ENCODE measurements at places on chromosomes 5 and 9. TPM values are rescaled to one million over a fixed set of nuclear protein-coding genes. Genes with fewer than 3 reads are reported as not detected.

GRCh38 chr9:127341152-127341551 is 55.8 kb upstream of the SLC2A8 start:
- DNase-seq: no peak

The SH2D3C gene
- not detected for polyA plus RNA-seq

GRCh38 chr9:1995084-1995483 is 20.1 kb upstream of the SMARCA2 start:
- DNase-seq: no peak

- no peak for DNase-seq
These were observed 28.8 kb downstream of the ALG2 start for GRCh38 chr9:99192786-99193465.

DNA sequence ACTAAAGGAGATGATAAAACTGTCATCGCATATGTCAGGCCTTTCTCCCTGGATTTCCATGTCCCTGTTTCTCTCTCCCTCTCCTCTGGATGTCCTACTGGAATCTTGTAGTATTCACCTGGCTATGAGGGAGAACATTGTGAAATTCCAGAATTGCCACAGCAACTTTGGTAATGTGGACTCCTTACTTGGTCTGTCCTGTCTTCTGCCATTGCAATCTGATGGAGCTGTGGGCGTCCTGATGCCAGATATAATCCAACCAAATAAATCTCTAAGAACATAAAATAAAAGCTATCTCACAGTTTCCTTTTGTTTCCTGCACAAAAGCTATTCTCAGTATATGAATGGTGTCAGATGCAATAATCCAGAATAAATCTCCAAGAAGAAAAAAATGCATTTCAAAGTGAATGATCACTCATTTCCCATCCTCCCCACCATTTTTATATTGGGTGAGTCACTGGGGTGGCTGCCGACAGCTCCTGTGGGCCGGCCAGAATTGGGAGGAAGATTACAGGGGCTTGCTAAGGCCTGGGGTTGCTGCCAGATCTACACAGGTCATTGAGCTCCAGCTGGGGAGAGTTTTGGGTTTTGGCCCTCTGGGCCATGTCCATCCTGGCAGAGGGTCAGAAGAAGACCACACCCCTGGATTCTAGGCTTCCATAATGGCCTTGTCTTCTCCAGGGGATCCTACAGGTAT is 160.7 kb upstream of the PITX1 start:
- no peak for DNase-seq

The SOWAHA gene
- polyA plus RNA-seq: 0.05 TPM

The C6 gene
- polyA plus RNA-seq: 0.22 TPM

The DBH gene
- polyA plus RNA-seq: not detected

DNA sequence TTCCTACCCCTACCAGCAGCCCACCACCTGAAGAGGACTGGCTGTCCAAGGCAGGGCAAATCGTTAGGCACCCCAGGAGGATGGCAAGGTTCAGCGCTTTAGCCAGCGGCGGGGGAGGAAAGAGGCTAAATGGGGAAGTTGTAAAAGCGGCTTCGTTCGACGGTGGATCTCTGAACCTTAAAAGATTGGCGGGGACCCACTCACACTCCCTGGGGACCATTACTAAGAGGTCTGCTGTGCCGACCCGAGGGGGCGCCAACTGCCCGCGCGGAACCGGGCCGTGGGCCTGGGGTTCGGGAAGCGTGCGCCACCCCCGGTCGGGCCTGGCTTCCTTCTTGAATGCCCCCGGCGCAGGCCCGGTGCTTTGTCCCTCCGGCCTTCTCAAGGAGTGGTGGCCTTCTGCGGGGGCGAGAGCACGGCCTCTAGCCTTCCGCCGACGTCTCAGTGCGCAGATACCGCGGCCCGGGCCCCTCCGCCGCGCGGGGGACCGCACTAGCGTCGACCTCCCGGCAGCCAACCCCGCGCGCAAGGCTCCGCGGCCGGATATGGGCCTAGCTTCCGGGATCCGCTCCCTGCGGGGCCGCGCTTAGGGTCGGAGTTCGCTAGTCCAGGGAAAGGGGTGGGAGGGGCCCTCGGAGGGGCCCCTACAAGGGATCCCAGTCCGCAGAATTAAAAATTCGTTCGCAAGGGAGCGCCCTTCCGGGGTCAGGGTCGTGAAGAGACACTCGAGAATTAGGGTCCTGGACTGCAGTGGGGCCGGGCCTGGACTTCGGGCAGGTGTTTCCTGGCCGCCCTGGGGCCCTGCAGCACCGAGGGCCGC is 10.5 kb downstream of the NR2F1-AS1 start:
- no peak for DNase-seq

GRCh38 chr5:175508896-175509295 is 30.5 kb downstream of the SFXN1 start:
- no peak for DNase-seq

The NTRK2 gene
- polyA plus RNA-seq: not detected

DNA sequence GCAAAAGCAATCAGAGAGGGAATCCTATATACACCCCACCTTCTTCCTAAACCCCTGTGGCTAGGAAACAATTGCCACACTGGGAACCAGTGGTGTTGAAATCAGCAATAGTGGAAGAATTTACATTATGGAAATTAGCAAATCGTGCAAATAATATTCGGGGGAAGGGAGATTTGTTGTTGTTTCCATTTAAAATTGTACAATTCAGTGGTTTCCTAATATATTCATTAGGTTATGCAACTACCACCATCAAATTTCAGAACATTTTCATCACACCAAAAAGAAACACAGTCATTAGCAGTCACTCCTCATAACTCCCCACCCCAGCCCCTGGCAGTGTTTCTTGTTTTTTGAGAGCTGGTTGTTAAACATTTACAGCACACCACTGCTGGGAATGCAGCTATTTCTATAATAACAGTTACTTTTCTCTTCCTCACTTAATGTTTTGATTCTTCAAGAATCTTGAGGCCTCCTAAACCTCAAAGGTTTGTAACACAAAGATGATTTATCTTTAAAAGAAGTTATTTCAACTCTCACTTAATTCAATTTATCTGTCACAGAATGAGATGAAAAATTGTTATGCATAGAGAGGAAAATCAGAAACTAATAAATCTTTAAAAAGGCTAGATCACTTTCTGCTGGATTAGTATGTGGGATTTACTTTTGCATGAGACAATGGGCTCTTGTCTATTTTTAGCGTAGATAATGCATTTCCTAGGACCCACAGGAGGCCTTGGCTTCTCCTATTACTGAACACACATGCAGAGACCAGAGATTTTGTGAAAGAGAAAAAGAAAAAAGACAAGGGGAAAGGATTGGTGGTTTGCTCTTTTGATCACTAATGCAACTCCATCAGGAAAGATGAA is 91.8 kb upstream of the DAPK1 start:
- no peak for DNase-seq

GRCh38 chr9:76891874-76892273 is 14.0 kb downstream of the PRUNE2 start:
- no peak for DNase-seq

The PCDHGC3 gene
- 61.1 TPM for polyA plus RNA-seq

GRCh38 chr5:41071975-41072374 is 833 bp upstream of the MROH2B start:
- DNase-seq: peak; percentile 43

DNA sequence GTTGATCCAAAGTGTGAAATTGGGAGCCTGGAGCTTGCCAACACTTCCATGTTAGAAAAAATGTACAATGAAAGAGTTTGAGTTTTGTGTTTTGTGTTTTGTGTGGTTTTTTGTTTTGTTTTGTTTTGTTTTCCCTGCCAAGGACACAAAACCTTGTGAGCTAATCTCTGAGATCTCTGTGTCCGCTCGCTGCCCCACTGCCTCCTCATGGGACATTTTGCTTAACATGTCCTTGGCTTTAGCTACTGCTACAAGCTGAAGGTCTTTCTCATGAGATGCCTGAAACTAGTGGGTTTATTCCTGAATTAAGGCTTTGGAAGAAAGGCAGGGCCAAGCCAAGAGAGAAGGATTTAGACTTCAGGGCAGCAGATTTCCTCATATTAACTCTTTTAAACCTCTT is 7.3 kb upstream of the JAKMIP2 start:
- no peak for DNase-seq

The MYOZ3 gene
- polyA plus RNA-seq: 0.51 TPM

DNA sequence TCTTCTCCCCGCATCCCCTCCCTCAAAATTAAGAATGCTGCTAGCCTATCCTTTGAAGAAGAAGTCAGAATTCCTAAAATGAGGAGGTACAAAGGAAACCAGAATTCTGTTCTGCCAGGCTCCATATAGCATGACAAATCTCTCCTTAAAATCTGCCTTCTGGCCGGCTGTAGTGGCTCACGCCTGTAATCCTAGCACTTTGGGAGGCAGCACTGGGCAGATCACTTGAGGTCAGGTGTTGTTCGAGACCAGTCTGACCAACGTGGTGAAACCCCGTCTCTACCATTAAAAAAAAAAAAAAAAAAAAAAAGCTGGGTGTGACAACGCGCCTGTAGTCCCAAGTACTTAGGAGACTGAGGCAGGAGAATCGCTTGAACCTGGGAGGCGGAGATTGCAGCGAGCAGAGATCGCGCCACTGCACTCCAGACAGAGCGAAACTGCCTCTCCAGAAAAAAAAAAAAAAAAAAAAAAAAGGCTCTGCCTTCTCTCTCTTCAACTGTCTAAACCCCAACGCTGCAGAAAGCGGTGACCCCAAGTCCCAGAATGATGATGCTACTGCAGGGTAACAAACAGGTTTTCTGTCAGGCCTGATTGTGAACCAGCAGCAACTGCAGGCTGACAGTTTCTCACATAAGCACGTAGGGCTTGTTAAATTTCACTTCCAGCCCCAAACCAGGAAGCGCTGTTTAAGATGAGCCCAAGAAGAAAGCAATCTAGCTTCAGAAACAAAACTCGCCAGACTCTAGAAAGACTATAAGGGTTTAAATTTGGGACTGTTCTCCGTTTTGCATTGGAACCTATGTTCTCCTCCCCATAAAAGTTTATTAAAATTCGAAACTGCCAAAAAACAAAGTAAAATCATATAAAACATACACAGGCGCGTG is 963 bp upstream of the CAST start:
- DNase-seq: no peak

- no peak for DNase-seq
These were observed 1452.2 kb upstream of the ACO1 start for GRCh38 chr9:30932226-30932625.

DNA sequence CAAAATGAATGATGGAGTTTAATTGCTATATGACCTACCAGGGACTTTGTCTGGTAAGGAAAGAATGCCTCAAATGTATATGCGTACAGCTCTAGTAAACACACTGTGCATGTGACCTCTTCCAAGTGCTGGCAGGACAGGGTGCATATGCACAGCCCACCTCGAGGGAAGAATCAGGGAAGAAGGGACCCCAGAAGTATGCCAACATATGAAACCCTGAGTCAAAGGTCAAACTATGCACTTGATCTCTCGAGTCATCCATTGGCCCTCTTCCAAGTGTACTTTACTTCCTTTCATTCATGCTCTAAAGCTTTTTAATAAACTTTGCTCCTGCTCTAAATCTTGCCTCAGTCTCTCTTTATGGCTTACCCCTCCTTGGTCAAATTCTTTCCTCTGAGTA is 804.6 kb upstream of the COX7C start:
- DNase-seq: no peak

GRCh38 chr5:169065400-169065799 is 235.5 kb downstream of the SLIT3 start:
- DNase-seq: no peak

The SHOC1 gene
- polyA plus RNA-seq: 0.07 TPM

GRCh38 chr9:21165516-21165915 is 944 bp downstream of the IFNA21 start:
- DNase-seq: no peak

The ROR2 gene
- 12.3 TPM for polyA plus RNA-seq

GRCh38 chr9:3508078-3508431 is 17.7 kb downstream of the RFX3 start:
- DNase-seq: no peak

The PCDHGA6 gene
- polyA plus RNA-seq: 4.8 TPM

- no peak for DNase-seq
These were observed 352.6 kb upstream of the PANK3 start for GRCh38 chr5:168931638-168932345.

The RETREG1 gene
- polyA plus RNA-seq: 0.14 TPM

- DNase-seq: no peak
These were observed 27.9 kb upstream of the GLDC start for GRCh38 chr9:6673326-6674025.

DNA sequence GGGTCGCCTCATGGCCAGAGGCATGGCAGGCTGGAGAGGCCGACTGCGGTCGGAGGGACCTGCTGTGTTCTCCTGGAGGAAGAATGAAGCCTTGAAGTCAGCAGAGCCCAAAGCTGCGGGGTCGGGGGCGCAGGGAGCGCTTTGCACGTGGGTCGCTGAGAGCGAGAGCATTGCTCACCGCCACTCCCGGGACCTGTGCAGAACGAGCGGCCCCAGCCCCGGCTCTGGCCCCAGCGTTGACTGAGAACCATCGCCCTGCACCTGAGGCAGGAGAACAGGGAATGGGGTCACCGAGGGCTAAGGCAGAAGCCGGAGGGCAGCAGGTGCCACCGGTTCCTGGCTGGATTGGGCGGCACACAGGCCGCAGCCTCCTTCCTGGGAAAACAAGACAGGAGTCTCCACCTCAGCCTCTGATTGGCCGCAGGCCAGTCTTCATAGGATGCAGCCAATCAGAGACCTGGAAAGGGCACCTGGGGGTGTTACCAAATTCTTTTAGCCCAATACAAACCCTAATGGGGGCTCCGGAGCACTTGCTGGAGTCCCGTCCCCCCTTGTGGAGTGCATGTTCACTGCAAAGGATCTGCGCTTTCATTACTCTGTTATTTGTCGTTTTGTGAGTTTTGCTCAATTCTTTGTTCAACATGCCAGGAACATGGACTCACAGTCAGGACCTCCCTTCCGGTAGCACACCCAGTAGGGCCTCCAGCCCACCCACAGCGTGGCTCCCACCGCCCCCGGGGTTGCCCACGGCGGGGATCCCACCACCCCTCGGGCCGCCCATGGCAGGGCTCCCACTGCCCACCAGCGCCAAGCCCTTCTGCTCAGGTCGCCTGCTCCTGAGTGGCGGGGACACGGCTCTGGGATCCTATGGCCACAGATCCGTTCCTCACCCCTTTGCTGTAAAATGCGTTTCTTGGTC is 24.7 kb upstream of the SLC6A19 start:
- no peak for DNase-seq

GRCh38 chr9:79255651-79256260 is 316.0 kb upstream of the TLE4 start:
- no peak for DNase-seq

The KDM3B gene
- 28.3 TPM for polyA plus RNA-seq

DNA sequence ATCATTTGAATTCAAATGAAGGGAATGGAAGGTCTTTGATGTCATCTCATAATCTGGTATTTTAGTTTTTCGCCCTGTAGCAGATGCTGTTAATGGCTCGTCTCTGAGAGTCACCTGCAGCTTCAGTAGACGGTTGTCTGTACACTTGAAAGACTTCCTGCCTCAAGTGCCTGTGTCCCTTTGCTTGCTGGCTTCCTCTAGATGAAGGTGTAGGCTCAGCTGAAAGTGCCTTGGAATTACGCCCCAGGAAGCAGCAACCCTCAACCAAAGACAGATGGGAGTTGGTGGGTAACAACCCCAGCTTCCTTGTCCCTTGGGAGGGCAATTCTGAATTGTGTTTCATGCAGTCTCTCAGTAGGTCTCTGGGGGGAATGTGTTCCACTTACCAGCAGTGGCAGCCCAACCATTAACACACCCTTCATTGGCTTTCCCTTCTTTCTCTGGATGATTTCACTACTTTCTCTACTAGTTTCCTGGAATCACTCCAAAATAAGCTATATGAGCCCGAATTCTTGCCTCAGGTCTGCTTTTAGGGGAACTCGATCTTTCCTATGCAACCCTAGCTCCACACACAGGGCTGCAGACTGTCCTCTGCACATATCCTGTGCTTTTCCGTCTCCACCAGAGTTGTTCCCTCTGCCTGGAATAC is 395.6 kb downstream of the DMAC1 start:
- DNase-seq: no peak

GRCh38 chr5:55558484-55558883 is 23.7 kb upstream of the PLPP1 start:
- DNase-seq: no peak

- no peak for DNase-seq
These were observed 84.7 kb upstream of the SLCO6A1 start for GRCh38 chr5:102583276-102584124.

Measured in AG04450 (cell line).